ENCODE measurements at places on chromosomes 1 and 21.
A peak's percentile ranks its signal among the peaks of the same experiment; 100 is the strongest.

GRCh38 chr1:235946571-235946981 lies 79.9 kb upstream of the LYST start:
- DNase-seq: no peak

DNA sequence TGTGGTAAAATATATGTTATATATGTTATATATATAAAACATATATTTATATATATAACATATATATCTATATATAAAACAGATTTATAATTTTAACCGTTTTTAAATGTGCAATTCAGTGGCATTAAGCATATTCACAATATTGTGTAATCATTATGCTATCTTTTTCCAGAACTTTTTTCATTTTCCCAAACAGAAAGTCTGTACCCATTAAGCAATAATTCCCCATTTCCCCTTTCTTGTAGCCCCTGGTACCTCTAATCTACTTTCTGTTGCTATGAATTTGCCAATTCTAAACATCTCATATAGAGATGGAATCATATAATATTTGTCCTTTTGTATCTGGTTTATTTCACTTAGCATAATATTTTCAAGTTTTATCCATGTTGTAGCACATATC lies 10.7 kb upstream of the ARHGEF11 start:
- no peak for DNase-seq

DNA sequence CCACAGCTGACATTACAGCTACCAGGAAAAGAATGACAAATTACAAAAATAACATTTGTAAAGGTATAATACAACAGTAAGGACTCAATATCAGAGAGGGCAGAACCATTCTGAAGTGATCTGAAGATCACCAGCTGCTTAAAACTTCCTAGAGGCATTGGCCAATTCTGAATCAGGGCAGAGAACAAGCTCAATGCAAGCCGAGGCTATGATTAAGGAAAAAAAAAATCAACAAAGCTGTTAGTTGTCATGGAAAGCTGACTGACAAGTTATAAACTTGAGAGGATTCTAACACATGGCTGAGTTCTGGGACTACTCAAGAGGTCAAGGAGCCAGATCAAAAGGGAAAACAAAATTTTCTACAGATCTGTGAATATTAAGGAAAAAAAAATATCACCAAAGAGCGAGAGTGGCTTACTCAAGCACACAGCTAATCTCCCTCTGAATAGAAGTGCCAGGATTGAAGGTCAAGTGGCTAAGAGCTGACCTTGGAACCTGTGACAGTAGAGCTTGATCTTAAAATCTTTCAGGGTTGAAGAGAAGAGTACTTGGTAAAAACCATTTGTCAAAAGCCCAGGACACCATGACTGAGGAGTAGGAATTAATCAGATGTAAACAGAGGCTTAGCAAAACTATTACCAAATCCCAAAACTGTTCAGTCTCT lies 383.4 kb downstream of the USP25 start:
- no peak for DNase-seq

DNA sequence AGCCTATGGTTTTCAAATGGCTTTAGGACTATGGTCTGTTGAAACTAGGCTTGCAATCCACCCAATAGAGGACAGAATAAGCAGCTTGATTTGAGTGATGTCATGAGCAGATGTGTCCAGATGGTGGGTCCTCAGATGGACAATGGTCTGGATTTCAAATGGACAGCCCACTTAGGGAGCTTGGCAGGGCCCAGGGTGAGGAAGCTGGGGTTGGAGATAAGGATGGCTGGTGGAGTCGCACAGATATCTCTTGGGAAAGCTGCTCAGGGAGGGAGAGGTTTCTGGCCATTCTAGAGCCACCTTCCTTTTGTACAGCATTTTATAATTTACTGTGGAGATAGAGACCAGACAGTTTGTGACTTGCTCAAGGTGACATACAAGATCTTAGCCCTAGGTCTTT lies 55.0 kb downstream of the NFASC start:
- DNase-seq: no peak

GRCh38 chr1:25460020-25460419 lies 29.3 kb downstream of the MACO1 start:
- DNase-seq: no peak

GRCh38 chr1:106515375-106515774 lies 541.1 kb upstream of the PRMT6 start:
- DNase-seq: no peak

DNA sequence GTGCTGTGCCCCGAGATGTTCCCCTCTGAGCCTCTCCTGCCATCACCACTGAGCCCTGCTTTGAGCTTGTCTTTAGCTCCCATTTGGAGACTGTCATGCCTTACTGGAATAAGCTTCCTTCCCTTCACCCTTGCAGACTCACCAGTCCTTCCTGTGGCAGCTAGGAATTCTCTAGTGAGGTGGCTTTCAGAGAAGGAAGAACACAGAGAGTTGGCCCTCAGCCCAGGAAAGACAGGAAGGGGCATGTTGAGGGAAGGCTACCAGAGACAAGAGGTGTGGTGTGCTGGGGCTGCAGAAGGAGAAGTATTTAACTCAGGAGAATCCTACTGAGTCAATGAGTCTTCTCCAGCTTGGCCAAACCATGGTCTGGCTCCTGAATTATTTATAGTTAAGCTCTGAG lies 76.3 kb downstream of the UCK2 start:
- no peak for DNase-seq

- DNase-seq: peak; percentile 19
Measured at GRCh38 chr1:38489844-38490270, 369.7 kb downstream of the RRAGC start.

DNA sequence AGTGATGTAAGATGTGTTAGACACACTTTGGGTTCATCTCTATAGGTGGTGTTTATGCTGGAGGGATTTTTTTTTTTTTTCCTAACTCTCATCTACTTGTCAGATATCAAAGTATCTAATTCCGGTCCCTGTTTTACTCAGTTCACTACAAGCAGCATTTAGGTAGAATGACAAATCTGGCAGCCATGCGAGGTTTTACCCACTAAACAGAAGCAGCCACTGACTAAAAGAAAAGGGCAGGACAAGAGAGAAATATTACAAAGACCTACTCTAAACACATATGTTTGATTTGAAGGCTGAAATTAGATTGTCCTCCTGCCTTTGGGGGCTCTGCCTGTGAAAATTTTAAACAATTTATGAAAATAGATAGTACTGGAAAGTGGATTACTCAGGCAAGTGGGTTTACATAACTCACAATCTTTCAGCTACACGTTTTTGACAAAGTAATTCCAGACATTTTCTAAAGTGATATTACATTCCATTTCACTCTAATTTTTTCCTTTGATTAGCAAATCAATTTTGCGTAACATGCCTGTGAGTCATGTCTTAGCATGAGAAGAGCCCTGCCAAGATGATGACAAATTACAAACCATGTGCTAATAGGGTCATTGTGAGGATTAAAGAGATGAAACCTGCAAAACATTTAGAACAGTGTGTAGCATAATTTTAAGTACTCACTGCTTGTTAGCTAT lies 172.6 kb downstream of the PLA2G4A start:
- DNase-seq: no peak

DNA sequence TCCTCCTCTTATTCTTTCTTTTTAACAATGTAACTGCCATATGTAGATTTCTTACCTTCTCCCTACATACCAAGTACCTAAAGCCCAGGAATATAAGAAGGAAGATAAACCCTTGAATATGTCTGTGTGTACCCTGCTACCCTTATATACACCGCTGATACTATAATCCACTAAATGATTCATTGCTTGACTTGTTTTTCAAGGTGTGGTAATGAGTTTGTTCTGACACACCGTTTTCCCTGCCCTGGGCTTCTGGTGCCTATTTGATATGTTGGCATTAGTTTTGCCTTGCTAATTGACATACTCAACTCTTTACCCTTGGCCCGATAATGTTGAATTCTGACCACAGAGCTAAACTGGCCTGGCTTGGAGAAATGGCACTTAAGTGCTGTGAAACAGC lies 64.3 kb downstream of the IL23R start:
- no peak for DNase-seq

GRCh38 chr1:22828484-22829308 lies 118.1 kb downstream of the EPHB2 start:
- no peak for DNase-seq

DNA sequence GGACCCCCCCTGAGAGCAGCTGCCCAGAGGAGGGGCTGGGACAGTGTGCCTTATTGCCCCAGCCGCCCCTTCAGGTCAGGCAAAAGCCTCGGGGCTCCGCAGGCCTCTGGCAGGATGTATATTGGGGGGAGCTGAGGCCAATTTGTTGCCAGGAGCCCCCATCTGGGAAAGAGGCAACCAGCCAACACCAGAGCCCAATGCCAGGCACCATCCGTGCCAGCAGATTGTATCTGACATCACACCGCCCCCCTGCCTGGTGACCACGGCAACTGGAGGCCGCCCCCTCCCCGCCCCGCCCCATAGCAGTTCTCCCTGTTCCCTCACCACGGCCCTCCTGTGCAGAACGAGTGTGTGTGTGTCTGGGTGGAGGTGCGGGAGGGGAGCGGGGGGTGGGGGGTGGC lies 3.6 kb upstream of the PLEKHG5 start:
- no peak for DNase-seq

DNA sequence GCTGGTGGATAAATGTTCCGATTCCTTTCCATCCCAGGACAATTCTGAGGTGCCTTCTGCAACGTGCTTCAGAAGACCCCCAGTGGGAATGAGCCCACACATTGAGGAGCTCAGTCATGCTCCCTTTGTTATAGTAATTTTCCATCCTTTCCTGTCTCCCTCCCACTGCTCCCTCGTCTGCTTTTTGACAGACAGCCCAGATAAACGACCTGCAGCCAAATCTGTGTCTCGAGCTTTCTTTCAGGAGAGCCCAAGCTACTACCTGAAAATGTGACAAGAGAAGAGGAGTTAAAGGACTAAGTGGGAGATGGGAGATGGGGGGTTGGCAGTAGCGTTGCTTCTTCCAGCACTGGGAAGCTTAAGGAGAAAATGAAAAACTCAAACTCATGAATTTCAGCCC lies 65.9 kb upstream of the LRRN2 start:
- DNase-seq: no peak

- DNase-seq: no peak
Measured at GRCh38 chr1:224743608-224744164, 127.6 kb downstream of the CNIH3 start.

GRCh38 chr1:155989242-155990004 lies 11.1 kb upstream of the ARHGEF2 start:
- peak; percentile 73 for DNase-seq

- no peak for DNase-seq
Measured at GRCh38 chr1:11839727-11840705, 7.6 kb downstream of the NPPA start.

GRCh38 chr1:201370500-201370899 lies 7.0 kb downstream of the TNNT2 start:
- DNase-seq: no peak

GRCh38 chr1:202966006-202966898 lies 805 bp downstream of the CYB5R1 start:
- DNase-seq: no peak

GRCh38 chr1:154867064-154867825 lies 2.8 kb downstream of the KCNN3 start:
- peak; percentile 6 for DNase-seq

GRCh38 chr1:176517484-176517883 lies 54.5 kb downstream of the PAPPA2 start:
- no peak for DNase-seq

DNA sequence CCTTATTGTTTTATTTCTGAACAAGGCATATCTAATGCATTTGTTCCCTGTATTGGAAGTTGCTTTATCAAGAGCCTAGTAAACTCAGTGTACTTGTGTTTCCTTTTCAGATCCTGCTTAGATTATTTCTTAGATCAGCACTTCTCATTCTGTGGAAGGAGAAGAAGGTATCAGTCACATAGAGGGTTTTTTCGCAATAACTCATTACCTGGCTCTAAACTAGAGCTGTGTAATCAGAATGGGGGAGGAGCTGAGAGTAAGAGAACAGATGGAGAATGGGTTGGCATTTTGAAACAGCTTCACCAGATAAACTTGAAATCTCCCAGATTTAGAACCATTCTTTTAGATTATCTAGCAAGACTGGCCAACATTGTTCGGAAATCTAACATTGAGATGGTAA lies 11.0 kb downstream of the AHCYL1 start:
- no peak for DNase-seq

GRCh38 chr1:21922090-21923013 lies 14.8 kb downstream of the HSPG2 start:
- DNase-seq: no peak

DNA sequence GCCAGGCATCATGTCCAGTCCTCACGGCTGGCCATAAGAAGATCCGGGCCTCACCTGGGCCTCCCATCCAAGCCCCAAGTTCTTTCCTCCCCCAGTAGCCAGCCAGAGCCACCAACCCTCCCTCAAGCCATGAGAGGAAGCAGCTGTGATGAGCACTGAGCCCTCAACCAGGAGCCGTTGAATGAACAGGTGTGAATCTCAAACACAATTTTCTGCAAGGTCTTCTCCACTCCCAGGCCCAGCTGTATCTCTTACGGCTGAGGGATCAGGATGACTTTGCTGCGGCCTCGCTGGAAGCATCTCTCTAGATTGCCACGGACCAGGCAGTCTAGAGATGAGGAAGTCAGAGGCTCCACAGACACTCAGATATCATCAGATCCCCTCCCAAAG lies 9.8 kb upstream of the CLDN14 start:
- DNase-seq: no peak

GRCh38 chr21:44932408-44933181 lies 7.2 kb upstream of the SLX9 start:
- DNase-seq: peak; percentile 61

DNA sequence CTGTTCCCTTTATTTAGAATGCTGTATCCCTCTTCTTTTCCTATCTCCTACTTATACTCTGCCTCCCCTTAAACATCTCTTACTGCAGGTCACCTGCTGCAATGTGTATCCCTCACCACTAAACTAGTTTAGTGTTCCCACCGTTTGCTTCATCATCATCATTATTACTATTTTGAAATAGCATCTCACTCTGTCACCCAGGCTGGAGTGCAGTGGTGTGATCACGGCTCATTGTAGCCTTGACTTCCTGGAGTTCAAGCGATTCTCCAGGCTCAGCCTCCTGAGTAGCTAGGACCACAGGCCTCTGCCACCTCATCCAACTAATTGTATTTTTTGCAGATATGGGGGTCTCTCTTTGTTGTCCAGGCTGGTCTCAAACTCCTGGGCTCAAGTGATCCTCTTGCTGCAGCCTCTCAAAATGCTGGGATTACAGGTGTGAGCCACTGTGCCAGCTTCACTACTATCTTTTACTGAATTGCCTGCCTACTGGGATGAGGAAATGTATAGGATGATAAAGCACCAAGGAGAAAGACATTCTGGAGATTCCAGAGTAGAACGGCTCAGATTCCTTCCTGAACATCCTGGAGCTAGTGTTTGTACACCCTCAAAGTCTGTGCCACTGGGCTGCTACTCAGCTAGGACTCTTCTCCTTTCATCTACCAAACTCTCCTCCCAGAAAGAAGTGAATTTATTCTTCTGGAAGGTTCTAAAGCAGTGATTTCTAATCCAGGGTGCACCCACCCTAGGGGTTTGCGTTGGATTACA lies 8.6 kb upstream of the IFNAR1 start:
- DNase-seq: no peak

DNA sequence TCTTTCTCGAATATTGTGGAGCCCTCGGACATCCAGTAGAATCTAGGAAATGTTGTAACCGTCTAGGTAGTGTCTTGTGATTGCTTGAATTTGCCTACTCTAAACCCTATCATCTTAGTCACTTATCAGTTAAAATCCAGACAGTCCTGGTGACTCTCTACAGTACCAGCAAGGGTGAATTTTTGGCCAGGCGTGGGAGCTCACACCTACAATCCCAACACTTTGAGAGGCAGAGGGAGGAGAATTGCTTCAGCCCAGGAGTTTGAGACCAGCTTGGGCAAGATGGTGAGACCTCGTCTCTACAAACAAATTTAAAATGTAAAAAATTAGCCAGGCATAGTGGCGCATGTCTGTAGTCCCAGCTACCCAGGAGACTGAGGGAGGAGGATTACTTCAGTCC lies 230.9 kb downstream of the CHRM3 start:
- no peak for DNase-seq

- DNase-seq: no peak
Measured at GRCh38 chr1:41528106-41528505, 43.6 kb upstream of the EDN2 start.

Data from stimulated activated CD4-positive, alpha-beta T cell treated with anti-CD3 and anti-CD28 coated beads, Interleukin-1b, Interleukin-23, amount 100 ng/mL, for 4 hours (primary cell).